ENCODE measurements at places on chromosomes 4 and X.

GRCh38 chrX:38870361-38870895, 69.2 kb downstream of the MID1IP1 start:
- no peak for DNase-seq

GRCh38 chr4:77360451-77360850, 203.4 kb downstream of the CCNG2 start:
- DNase-seq = no peak

DNA sequence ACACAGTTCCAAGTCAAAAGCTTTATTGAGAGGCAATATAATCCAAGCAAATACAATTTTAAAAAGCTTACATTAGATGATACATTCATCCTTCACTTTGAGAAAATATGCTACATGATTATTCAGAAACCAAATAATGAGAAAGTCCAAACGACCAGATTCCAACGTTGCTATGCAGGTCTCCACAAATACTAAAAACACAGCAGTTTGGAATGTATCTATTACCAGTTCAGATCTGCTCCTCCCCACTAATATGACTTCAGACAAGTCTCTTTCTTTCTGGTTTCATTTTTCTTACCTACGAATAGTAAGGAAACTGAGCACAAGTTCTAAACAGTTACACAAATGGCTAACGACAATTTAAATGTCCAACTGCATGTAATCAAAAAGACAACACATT, 9.5 kb downstream of the NAF1 start:
- DNase-seq = no peak

GRCh38 chr4:3269105-3269927, 20.4 kb downstream of the MSANTD1 start:
- DNase-seq = no peak

DNA sequence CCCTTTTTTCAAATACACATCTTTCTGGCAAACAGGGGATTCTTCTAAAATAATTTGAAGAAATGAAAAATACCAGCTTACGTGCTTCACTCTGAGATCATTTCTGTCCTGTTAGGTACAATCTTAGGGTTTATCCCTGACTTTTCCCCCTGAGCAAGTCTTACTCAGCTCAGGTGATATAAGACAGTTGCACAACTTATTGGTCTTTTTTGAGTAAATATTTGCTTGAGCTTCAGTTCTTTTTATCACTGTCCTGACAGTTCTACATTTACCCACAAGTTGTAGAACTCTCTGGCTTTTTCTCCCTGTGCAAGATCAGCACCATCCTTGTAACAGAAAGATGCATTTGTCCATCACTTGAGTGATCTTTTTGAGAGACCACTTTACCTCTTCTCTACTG, 84.9 kb downstream of the MID1IP1 start:
- no peak for DNase-seq

DNA sequence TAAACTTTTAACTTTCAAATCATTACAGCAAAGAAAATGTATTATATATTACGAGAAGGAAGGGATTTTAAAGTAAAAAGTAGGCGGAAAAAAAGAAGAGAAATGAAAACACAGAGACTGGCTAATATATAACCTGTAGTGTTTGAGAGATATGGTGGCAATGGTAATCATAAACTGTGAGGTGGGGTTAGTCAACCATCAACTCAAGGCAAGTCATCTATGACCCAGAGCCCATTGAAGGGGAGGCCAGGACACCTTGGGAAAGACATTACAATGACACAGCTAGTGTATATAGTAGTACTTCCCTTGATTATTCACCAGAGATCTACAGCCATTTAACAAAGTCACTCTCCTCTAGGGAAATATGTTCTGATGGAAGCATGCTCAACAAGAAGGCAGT, 423.9 kb upstream of the PITX2 start:
- no peak for DNase-seq

DNA sequence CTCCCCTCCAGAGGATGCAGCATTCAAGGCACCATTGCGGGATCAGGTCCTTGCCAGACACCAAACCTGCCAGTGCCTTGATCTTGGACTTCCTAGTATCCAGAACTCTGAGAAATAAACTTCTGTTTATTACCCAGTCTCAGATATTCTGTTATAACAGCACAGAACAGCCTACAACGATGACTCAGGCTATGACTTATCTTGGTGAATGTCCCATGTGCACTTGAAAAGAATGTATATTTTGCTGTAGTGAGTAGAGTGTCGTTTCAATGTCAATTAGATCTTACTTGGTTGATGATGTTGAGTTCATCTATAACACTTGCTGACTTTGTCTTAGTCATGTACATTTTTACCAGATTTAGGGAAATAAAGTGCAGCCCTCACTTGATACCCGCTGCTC, 34.5 kb upstream of the PGRMC1 start:
- no peak for DNase-seq

DNA sequence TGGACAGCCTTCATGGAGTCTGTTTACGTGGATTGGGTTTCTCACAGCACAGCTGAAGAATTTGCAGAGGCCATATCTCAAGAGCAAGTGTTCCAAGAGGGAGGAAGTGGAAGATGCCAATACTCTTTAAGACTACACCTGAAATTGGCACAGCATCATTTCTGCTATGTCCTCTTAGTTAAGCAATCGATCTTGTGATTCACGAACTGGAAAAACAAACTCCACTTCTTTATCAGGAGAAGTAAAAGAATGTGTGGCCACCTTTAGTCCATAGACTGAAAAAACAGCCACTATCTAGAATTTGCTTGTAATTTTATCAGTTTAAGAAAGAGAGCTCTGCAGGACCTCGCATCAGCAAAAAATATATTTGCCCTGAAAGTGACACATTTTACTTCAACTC, 473.1 kb upstream of the ATOH1 start:
- no peak for DNase-seq

- DNase-seq = no peak
Measured at GRCh38 chr4:124953486-124953885, 241.0 kb upstream of the ANKRD50 start.

GRCh38 chr4:73698217-73698616, 42.2 kb upstream of the CXCL8 start:
- DNase-seq = no peak

DNA sequence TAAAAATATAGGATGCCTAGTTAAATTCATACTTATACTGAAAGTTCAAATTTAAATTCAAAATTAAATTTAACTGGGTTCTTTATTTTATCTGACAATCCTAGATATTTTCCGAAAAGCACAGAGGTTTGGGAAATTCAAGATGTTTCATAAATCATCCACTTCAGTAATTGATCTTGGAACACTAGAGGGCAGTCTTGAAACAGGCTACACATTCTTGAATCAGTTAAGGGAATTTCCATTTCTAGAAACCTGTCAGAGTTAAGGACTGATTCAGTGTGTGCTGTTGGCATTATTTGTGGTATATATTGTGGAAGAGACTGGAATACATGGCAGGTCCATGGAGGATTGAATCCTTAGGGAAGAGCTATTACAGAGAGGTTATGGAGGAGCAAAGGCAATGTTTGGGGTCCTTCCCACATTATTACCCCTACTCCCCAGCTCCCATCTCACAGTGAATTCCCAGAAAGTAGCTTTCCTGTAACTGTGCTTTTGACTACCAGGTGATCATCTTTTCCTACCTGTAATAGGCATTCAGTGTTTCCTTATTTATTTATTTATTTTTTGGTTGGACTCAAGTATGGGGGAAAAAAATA, 92.9 kb downstream of the EGF start:
- DNase-seq = peak; percentile 93

DNA sequence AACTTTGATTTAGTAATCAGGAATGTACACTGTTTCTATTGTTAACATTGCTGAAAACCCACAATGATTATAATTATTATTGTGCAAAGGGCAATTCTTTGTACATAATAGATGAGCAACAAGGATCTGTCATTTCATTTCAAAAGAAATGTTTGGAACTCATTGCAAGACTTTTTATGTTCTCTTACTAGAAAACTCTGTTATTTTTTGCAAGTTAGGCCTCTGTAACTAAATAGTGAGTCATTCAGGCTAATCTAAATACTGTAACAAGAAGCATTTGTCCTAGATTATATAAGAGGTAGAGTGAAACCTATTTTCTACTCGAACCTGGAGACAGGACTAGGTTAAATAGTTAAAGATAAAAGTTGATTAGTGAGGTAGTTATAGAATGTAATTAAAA, 93.2 kb upstream of the FAM47B start:
- peak; percentile 3 for DNase-seq

DNA sequence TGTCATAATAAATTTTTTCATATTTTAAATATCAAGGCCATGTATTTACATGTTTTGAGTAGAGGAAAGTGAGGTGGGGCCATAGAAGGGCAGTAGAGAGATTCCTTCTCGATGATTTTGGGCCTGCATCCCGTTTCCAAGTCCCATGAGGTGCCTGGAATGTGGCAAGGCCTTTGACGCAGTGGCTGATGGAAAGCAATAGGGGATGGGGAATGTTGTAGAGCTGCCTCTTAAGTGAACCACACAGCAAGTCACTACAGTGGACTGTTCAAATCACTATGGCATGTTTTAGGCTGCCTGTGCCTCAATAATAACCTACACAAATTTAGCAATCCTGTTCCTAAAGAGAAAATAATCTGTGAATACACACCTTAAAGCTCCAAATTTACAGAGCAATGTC, 48.3 kb downstream of the ANXA5 start:
- DNase-seq = no peak

- DNase-seq = no peak
Measured at GRCh38 chrX:79281775-79282174, 85.4 kb downstream of the ITM2A start.

DNA sequence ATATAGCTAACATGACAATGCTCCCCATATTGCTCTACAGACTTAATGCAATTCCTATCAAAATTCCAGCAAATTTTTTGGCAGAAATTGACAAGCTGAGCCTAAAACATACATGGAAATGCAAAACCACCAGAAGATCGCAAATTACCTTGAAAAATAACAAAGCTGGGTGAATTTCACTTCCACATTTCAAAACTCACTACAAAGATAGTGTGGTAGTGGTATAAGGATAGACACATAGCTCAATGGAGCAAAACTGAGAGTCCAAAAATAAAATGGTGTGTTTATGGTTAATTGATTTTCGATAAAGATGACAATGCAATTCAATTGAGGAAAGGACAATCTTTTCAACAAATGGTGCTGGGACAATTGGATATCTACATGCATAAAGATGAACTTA, 65.8 kb downstream of the SLC9A7 start:
- no peak for DNase-seq

DNA sequence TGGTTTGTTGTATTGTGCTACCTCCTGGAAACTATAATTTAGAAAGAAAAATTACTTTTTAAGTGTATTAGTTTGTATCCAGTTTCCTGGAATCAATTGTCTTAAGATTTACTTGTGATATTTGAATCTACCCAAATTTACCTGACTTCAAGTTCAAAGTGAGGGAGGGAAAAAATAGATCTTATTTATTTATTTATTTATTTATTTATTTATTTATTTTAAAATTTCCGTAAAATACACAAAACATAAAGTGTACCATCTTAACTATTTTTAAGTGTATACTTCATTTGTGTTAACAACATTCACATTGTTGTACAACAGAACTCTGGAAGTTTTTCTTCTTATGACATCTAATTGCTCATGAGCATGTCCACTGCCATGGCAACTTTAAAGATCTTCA, 356.0 kb downstream of the DACH2 start:
- DNase-seq = no peak

DNA sequence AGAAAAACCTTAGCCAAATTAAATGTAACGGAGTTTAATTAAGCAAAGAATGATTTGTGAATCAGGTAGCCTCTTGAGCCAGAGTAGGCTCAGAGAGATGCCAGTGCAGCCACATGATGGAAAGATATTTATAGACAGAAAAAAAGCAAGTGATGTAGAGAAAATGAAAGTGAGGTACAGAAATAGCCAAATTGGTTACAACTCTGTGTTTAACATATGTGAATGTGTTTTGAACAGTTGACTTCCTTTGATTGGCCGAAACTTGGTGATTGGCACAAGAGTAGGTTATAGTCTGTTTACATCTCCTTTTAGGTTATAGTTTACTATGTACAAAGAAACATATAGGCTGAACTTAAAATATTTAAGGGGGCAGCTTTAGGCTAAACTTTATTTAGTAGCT, 459.9 kb upstream of the BOD1L1 start:
- DNase-seq = no peak

DNA sequence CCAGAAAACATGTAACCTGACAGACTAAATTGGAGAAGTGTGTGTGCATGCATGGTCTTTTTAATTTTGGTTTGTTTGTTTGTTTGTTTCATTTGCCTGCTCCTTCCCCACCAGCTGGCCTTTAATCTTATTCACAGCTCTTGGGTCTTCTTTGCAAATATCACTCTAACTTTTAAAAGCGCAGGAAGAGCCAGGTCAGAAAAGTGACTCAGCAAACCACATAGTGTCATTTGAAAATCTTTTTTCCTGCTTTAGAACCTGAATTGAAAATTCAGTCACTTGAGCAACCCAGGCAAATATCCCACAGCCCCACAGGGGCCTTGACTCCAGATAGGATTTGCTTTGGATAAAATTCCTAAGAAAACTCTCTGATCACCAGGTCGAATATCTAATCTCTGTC, 4.6 kb downstream of the TMEM255A start:
- no peak for DNase-seq

DNA sequence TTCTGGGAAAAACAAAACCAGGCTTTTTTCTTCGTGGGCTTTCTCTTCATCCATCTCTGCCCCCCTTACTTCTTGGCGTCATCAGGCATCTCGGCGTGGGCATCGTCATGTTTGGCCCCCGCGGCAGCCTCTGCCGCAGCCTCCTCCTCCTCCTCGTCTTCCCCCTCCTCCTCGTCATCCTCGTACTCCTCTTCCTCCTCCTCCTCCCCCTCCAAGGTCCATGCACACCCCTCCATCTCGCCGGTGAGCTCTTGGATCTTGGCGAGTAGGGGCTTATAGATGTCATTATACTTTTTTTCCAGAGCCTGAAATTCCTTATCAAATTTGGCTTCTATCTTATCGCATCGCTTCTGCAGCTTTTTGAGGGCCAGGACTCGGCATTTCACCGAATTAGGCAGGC, 488 bp downstream of the NAP1L5 start:
- DNase-seq = no peak

DNA sequence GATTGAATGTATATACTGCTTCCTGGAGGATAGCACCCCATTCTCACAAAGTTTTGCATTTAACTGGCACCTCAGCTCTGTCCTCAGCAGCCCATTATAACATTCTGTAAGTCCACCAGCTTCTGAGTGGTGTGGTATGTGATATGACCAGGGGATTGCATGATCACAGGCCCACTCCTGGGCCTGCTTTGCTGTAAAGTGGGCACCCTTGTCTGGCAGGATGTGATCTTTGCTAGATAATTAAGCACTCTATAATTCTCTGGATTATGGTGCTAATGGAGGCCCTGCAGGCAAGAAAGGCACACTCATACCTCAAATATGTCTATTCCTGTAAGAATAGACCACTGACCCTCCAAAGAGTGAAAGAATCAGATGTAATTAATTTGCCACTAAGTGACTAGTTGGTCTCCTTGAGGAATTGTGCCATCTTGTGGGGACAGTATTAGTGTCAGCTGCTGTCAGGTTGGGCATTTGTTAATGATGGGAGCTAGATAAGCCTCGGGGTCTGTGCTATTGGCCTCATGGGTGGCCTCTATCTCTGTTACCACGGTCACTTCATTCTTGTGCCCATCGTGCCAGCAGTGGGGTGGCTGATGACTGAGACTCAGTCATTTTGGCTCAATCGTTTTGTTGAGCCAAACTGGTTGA, 2.2 kb upstream of the CFI start:
- peak; percentile 56 for DNase-seq

- no peak for DNase-seq
Measured at GRCh38 chr4:3340700-3341083, 47.9 kb downstream of the RGS12 start.
